Pulmonary artery endothelial cell (primary cell): ENCODE measurements at places on chromosomes 13 and 19. TPM values are rescaled to one million over a fixed set of nuclear protein-coding genes. Genes with fewer than 3 reads are reported as not detected.

ZNF835 gene
- 0.07 and 0.78 TPM in 2 replicates for total RNA-seq

TNFRSF19 gene
- 0.07 and 0.53 TPM in 2 replicates for total RNA-seq

SLC25A41 gene
- total RNA-seq: 0.07 TPM in 1 of 2 replicates, not detected in the other

PRRG2 gene
- total RNA-seq: 3.1 and 4.1 TPM in 2 replicates

CD79A gene
- not detected in 2 replicates for total RNA-seq

ODAD3 gene
- 0.13 and 0.18 TPM in 2 replicates for total RNA-seq

PTPRH gene
- 0.46 and 1.2 TPM in 2 replicates for total RNA-seq

CYP4F2 gene
- not detected in 2 replicates for total RNA-seq

MYO1F gene
- total RNA-seq: 0.13 and 0.25 TPM in 2 replicates

GRCh38 chr19:45934551-45935230, 20.1 kb upstream of the NANOS2 start:
- no peak for DNase-seq

DNA sequence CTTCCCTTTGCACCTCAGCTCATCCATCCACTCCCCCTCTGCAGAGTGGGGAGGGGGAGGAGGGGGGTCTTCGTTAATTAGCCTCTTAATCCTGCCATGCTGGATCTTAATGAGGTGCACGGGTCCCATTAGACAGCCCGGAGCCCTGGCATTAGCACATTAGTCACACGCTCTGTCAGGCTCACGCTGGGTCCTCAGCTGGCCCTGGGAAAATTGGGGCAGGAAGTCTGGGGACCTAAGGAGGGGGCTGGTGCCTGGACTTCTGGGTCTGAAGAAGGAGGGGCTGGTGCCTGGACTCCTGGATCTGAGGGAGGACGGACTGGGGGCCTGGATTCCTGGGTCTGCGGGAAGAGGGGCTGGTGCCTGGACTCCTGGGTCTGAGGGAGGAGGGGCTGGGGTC, 444 bp upstream of the NCCRP1 start:
- no peak for DNase-seq

GRCh38 chr19:3665681-3666544, 34.4 kb downstream of the PIP5K1C start:
- DNase-seq: no peak

DNA sequence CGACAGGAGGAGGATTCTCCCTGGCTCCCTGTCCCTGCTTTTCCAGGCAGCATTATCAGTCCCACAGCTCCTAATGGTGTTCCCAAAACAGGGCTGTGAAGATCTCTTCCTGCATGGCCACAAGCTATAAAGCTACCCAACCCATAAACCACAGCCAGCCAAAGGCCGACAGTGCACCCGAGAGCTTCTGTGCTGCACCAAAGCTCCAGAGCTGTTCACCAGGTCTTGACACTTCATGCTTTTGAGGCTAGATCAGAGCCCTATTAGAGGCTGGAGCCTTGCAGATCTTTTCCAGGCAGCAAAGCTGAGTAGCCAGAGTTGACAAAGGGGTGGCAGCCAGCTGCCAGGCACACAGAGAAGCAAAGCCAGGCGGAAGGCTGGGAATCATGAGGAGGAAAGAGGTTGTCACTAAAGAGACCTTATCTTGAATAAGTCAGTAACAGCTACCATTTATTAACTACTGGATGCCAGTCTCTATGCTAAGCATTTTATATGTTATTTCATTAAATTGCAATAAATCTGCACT, 180.4 kb downstream of the KATNAL1 start:
- DNase-seq: no peak

GRCh38 chr13:67620665-67621064, 390.5 kb upstream of the PCDH9 start:
- no peak for DNase-seq

GRCh38 chr13:92473765-92474475, 752.7 kb upstream of the GPC6 start:
- no peak for DNase-seq

DNA sequence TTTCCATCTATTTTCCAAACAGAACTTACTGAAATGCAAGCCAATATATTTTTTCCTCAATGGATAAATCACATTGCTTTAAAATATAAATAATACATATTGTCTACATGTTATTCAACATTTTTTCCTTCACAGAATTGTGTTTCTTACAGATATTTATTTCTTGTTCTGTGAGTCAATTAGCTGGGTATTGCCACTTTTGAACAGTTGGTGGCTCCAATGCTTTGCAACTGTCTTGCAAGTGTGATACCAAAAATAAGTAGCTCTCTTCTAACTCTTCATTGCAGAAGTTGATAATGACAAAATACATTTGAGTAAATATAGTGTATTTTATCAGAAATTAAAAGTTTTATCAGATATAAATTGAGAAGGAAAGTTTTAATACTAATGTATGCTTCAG, 17.1 kb upstream of the GPC5 start:
- DNase-seq: no peak

DNA sequence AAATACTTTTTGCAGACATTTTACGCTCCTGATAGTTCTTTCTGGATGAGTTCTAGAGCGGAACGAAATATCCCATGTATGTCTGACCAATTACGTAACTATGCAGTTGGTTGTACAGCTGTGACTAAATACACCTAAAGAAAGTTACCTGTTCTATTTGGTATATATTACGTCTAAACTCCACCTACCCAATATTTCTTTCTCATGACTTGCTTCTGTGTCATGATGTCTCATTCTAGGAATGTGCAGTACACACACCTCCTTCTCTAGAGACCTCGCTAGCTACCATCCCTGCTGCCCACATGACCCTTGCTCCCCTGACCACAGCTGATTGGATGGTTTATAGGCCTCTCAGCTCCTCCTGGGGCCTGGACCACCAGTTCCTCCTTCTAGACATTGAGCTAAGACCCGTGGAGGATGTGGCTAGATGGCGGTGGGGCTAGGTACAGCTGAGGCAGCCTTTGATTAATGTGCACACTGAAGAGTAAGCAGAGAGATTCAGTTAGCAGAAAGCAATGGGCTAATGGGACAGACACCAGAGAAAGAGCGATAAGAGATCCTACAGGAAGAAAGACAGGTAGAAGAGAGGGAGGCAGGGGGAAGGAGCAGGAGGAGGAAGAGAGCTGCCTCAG, 422.1 kb downstream of the COG6 start:
- DNase-seq: no peak

- DNase-seq: no peak
Measured at GRCh38 chr13:99987154-99988019, 5.8 kb downstream of the ZIC2 start.

- DNase-seq: no peak
Measured at GRCh38 chr13:96898212-96898611, 96.1 kb downstream of the OXGR1 start.

GRCh38 chr13:76019421-76020044, 383.4 kb downstream of the LMO7 start:
- no peak for DNase-seq

DNA sequence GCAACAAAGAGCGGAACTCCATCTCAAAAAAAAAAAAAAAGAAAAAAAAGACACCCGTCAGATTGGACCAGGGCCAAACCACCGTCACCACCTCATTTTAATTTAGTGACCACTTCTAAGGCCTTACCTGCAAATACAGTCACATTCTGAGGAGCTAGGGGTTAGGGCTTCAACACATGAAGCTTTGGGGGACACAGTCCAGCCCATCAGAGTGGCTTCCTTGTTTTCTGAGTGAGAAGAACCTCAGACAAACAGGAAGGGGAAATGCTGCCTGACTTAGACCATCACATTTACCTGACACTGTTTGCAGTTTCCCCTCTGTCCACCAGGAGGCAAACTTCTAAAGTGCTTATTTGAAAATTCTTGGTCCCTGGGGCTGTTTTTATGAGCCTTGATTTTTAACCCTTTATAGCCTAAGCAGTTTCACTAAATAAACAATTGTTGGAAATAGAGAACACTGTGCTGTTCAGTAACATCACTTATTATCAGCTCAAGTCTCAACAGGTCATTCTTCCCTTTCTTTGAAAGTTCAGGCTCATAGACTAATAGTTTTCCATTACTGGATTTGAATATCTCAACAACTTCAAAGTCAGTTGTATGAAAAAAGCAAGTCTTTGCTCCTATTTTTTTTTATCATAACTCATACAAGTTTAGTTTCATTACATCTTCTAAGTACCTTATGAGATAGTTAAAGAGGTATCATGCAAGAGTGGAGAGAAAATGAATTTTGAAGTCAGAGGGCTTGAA, 74.9 kb upstream of the WASF3 start:
- no peak for DNase-seq

GRCh38 chr19:47227352-47228167, 3.4 kb downstream of the BBC3 start:
- peak; percentile 86 for DNase-seq

- peak; percentile 71 for DNase-seq
Measured at GRCh38 chr19:2041683-2042484, 9.2 kb downstream of the MKNK2 start.
